ENCODE measurements at places on chromosomes 4 and X.

DNA sequence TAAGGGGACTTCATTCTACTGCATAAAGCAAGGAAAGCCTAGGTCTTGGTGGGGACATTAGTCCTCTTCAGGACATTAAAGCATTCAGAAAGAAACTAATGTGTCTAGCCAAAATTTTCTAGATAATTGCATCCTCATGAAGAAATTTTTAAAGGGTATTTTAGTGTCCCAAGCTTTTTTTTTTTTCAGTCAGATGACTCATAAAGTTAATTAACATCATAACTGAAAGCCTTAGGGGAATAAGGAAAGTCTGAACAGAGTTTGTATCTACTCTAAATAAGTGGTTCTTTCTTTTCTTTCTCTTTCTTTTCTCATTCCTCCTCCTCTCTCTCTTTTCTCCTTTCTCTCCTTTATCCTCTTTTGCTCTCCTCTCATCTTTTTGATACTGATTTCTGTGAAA is 202.4 kb downstream of the ADAMTS3 start:
- no peak for DNase-seq

DNA sequence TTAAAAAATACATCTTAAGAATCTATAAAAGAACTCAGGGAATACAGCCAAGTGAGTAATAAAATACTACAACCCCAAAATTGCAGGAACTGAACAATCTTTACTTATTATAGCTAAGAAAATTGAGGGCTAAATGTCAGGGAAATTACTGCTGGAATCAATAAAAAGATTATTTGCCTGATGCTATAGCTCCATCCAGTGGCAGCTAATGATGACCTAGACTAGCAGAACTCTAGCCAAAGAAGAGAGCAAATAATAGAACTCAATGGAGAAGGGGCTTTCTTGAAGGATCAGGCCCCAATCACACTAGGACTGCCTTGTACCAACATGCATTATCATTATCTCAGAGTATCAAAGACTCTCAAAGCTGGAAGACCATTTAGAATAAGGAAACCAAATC is 85.0 kb upstream of the FAM241A start:
- DNase-seq: no peak

- peak; percentile 91 for DNase-seq
Observed at GRCh38 chr4:100093091-100093866, 97.0 kb downstream of the DDIT4L start.

DNA sequence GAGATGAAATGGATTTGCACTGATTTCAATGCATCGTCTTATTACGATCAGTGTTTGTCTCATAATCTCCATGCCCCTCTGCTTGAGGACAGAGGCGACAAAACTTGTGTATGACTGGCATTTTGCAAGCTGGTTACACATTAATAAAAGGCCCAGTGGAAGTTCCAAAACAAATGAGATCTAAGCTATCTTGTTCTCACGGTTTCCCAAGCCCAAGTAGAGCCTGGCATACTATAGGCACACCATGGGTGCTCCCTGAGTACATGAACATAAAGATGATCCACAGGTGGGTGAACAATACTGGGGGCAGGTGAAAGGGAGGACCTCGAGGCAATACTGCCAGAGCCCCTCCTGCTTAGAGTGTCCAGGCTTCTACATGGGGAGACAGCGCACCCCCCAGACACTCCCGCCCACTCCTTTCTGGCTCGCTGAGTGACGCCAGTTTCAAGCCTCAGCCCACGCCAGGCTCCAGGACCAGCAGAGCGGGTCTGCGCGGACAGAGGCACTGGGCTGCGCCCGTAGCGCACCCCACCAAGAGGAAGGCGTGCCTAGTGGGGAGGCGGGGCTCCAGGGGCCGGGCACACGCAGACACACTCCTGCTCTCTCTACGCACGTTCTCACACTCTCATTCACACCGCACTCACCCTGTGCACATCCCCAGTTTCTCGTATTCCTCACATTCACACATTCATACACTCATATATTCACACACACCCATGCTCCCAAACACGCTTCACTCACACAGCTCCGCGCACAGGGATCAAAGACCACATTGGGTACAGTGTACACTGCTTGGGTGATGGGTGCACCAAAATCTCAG is 8.9 kb upstream of the GSX2 start:
- peak; percentile 10 for DNase-seq

- DNase-seq: no peak
Observed at GRCh38 chrX:3136161-3136961, 95.1 kb downstream of the ARSF start.

- DNase-seq: no peak
Observed at GRCh38 chrX:114619874-114620273, 36.0 kb downstream of the HTR2C start.

DNA sequence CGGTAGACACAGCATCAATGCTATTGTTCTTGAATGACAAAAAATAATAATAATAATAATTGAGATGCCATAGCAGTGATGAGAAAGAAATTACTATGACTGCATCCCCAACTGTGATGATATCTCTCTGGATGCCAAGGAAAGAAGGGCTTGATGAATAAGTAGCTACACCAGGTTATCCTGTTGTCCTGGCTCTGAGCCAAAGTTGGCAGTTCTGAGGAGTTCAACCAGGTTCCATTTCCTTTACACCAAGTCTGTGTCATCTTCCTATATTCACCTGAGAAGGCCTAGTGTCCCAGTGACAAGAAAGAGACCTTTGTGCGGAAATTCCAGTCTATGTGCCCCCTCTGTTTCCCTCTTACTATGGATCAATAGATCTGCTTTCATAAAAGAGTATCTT is 3.4 kb upstream of the MAML3 start:
- DNase-seq: no peak

All from NCI-H1436 (cell line).